Inflammatory macrophage treated with lipopolysaccharide for 4 hours (primary cell): ENCODE measurements at places on chromosomes 7 and 10.
A peak's percentile ranks its signal among the peaks of the same experiment; 100 is the strongest.

- peak; percentile 61 for DNase-seq
These were observed 57.6 kb downstream of the MMRN2 start for GRCh38 chr10:86899670-86900276.

- DNase-seq: no peak
These were observed 327.8 kb downstream of the WDR11 start for GRCh38 chr10:121179006-121179405.

- no peak for DNase-seq
These were observed 15.7 kb downstream of the SDHAF3 start for GRCh38 chr7:97133159-97133558.

- DNase-seq: no peak
These were observed 63.8 kb downstream of the ICA1 start for GRCh38 chr7:8197994-8198698.

DNA sequence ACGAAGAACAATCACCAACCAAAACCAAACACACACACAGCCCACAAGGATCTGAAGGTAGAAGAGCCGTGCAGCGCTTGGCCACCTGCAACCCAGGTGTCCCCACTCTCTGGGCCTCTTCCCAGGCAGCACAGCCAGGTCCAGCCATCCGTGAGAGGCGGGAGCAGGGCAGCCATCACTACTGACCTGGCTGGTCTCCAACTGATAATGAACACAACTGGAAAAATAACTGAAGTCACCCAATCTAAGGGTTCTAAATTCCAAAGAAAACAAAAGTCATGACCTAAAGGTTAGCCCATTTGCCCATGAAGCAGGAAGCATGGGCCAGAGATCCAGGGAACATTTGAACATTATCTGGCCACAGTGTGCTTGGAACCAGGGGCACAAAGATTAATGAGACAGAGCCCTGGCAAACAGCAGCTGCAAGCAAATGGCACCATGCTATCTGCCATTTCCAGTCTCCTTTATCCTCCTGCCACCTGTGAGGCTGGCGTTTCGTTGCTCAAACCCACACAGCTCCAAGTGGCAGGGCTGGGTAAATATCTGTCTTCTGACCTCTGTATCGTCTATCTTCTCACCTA, 207.9 kb downstream of the TNS3 start:
- DNase-seq: no peak

DNA sequence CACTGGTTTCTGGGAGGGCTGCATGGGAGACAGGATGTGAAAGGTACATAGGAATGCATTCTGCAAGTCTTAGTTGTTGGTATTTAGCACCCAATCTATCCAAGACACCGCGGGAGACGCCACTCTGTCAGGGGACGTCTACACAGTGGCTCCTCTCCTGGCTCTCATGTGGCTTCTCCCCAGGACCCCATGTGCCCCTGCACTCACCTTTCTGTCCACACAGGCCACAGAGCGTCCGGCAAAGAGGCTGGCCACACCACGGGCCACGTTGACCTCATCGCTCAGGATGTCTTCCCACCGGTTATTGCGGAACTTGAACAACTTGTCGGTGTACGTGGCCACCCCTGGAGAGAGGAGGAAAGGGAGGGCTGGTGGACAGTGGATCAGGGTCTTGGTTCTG, 73.4 kb downstream of the GOLGA7B start:
- no peak for DNase-seq

DNA sequence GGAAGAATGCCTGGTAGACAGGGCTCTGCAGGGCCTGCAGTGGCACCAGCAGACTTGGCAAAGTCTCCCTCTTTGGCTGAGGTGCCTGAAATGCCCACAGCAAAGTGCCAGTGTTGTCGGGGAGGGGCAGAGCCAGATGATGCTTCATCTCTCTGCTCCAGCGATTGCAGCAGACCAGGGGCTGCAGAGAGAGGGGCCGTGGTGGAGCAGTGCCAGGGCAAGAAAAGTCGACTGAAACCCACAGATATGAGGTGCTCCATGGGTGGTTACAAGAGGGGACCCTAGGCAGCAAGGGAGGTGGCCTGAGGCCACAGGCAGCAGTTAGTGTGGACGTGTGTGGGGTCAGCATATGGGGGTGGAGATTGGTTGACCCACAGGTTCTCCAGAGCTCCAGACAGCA, 123.5 kb upstream of the SHH start:
- DNase-seq: no peak

DNA sequence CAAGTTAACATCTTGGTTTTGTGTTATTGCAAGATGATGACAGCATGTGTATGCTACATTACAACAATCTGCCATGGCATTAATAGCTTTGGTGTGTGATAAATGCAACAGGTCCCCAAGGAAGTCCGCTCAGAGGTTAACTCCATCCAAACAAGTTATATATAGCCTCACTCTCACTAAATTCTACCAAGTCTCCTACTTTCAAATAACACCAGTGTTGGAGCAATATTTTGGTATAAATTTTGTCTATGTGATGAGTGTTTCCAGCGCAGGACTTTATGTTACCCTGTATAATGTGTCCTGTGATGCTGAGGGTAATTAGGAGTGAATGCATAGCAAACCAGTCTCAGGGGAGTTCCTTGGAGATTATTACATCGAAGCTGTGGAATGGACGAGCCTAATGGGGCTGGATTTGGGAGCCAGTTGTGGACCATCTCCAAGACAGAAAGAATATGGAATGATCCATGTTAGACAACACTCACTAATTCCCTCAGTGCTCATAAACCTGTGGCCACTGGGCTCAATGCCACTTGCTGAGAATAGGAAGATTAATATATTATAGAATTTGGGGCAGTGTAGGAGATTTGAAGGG, 127.6 kb upstream of the CXCL12 start:
- no peak for DNase-seq

GRCh38 chr10:78869508-78870454, 199.0 kb upstream of the ZMIZ1 start:
- no peak for DNase-seq

- peak; percentile 11 for DNase-seq
These were observed 128.5 kb upstream of the COL1A2 start for GRCh38 chr7:94266238-94266644.

GRCh38 chr7:98474558-98474957, 73.7 kb upstream of the BAIAP2L1 start:
- no peak for DNase-seq

- DNase-seq: no peak
These were observed 125.0 kb downstream of the FOXP2 start for GRCh38 chr7:114539575-114539974.

DNA sequence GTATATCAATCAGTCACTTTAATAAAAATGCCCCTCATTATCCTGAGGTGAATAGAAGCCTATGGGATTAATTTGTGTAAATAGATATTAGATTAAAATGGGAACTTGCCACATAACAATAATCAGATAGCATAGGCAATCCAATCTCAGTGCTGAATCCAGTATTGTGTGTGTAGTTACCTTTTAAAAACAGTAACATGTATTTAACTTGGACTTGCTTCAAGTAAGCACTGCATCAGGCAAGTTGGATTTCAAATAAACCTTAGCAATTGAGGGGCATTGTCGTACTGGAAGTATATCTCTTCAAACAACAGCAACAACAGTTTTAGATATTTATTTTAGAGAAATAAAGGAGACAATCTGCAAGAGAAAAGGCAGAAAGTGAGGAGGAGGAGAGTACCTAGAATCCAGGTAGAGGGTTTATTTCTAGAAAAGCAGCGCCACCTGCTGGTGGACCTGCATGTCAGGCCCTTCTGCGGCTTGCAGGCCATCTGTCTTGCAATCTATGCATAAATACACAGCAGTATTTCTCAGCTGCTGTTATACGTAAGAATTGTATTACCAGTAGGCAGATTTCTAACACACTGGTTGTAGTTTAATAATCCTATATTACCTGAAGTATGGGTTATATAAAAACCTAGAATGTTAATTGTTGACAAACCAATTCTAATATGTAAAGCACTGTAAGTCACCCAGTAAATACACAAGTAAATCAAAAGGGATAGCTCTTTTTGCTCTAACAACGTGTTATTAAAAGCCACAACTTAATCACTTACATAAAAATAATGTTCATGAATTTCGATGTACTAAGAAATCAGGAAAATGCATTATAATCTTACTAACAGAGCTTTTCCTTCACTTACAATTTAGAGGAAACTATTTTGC, 652.8 kb downstream of the KCNMA1 start:
- peak; percentile 59 for DNase-seq

- no peak for DNase-seq
These were observed 244.8 kb upstream of the PPP2R2D start for GRCh38 chr10:131656009-131656408.

- no peak for DNase-seq
These were observed 376.3 kb downstream of the IPMK start for GRCh38 chr10:57891201-57892006.

DNA sequence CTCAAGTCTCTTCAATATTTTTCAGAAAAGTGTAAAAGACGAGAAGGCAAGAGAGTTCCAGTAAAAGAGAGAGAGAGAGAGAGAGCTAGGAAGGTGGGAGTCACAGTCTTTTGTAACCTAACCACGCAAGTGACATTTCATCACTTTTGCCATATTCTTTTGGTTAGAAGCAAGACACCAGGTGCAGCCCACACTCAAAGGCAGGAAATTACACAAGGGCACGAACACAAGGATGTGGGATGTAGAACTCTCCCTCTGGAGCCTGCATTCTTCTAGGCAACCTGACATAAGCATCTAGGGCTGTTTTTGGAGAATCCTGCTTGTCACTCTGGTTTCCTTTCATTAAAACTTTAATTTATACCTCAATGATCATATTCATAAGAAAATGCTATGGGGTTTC, 1213.1 kb downstream of the DNAJB9 start:
- no peak for DNase-seq

GRCh38 chr10:113199459-113199858, 249.4 kb downstream of the TCF7L2 start:
- no peak for DNase-seq

- no peak for DNase-seq
These were observed 32.2 kb downstream of the CSGALNACT2 start for GRCh38 chr10:43170491-43170890.

- DNase-seq: no peak
These were observed 151.3 kb downstream of the TRIL start for GRCh38 chr7:28806841-28807240.

GRCh38 chr7:120941064-120941463, 9.5 kb upstream of the ING3 start:
- peak; percentile 49 for DNase-seq

DNA sequence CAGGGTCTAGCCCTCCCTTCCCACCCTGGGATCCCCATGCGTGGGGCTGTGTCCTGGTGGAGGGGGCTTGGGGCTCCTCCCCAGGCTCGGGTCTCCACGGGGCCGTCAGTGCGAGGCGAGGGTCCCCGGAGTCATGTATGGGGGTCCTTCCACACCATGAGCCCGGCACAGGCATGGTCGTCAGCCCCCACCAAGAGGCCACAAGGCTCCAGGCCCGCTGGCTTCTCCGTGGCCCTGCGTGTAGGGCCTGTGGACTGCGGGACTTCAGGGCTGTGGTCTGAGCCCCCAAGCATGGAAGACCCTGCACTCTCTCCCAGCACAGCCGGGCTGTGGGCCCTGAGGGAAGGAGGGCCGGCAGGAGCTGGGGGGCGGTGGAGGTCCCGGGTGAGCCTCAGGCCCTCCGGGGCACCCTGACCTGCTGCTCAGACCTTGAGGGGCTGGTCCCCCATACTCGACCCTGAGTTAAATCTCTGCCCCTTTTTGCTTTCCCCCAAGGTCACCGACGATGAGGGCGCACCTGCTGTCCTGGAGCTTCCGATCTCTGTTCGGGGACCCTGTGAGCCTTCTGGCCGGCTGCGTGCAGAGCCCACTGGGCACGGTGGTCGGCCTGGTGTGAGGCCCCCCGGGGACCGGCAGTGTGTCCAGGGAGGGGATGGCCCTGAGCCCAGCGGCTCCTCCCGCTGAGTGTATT, 19.7 kb downstream of the PWWP2B start:
- no peak for DNase-seq

GRCh38 chr7:29957521-29958310, 31.9 kb downstream of the SCRN1 start:
- no peak for DNase-seq

DNA sequence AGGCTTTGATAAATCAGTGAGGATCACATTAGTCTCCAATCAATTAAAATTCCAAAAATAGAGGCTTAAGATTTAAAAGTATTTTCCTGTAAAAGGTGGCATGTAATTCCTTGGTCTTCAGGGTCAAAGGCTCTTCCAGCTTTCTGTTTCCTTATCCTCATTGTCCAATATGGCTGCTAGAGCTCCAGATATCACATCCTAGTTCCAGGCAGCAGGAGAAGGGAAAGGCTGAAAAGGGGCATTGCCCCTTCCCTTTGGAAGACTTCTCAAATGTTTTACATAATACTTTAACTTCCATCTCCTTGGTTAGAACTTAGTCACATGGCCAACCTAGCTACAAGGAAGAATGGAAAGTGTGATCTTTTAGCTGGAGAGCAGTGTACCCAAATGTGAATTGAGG, 39.2 kb upstream of the JAZF1 start:
- no peak for DNase-seq

DNA sequence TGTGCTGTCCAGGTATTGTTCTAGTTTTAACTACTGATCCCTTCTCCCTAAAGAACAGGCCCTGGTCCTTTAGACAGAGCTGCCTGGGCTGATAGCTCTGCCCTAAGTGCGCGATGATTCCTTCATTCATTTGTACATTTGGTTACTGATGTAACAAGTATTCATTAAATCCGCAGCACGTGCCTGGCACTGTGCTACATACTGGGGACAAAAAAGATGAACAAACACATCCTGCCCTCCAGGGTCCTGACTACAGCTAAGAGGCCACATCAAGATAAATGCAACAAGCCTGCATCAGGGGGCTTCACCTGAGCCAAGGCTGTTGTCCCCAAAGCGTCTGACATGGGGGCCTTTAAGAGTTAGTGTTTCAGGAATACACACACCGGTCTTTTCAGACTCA, 99.0 kb upstream of the PODXL start:
- no peak for DNase-seq

GRCh38 chr7:150801242-150801945, 825 bp downstream of the TMEM176A start:
- DNase-seq: no peak

DNA sequence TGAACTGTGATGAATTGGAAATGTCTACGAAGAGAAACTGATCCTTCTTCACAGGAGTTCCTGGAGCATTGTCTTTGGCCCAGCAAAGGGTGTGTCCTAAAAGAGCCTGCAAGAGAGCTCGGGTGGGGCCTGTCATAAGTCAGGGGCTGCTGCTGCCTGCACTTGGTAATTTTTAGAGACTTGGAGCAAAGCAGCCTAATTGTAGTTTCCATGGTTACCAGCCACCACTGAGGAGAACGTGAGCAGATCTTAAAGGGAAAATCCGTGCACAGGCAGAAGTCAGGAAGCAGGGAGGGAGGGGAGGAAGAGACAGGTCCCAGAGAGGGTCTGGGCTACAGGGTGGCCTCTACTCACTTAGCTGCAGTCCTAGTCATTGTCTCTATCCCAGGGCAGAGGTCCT, 463.6 kb downstream of the PLXNA4 start:
- DNase-seq: no peak

DNA sequence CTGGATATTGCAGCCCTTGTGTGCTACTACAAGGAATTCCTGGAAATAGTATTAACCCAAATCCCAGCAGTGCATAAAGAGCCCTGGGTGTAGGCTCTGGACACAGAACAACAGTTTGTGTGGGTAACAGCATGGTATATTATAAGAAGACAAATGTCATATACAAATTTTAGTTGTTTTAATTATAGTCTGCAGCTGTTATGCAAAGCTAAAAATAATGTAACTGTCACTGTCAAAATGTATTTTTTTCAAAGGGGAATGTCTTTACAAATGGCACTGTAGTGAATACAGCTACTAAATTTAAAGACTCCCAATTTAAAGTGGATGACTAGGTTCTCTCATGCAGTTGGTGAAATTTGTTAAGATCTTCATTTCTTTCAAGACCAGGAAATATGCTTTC, 339.0 kb downstream of the GPR37 start:
- DNase-seq: no peak

- DNase-seq: peak; percentile 66
These were observed 29.9 kb downstream of the RNLS start for GRCh38 chr10:88553116-88553752.
